ENCODE measurements at places on chromosomes 1 and 21.

GRCh38 chr1:221778535-221779142 lies 36.8 kb upstream of the DUSP10 start:
- peak; percentile 76 for DNase-seq

DNA sequence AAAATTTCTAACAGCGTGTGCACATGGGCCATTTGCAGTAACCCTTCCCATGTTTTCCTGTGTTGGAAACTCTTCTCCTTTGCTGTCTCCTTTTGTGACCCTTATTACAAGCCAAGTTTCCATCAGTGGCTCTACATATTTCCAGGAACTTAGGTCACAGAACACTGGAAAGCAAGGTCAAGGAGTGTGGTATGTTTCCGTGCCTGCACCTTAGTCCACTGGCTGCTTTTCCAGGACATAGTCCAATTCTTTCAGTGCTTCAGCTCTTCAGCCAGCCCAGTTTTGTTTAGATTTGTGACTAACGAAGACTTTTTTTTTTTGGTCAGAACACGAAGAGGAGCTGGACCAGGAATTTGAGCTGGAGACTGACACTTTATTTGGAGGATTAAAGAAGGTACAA lies 33.8 kb downstream of the HHAT start:
- DNase-seq: no peak

DNA sequence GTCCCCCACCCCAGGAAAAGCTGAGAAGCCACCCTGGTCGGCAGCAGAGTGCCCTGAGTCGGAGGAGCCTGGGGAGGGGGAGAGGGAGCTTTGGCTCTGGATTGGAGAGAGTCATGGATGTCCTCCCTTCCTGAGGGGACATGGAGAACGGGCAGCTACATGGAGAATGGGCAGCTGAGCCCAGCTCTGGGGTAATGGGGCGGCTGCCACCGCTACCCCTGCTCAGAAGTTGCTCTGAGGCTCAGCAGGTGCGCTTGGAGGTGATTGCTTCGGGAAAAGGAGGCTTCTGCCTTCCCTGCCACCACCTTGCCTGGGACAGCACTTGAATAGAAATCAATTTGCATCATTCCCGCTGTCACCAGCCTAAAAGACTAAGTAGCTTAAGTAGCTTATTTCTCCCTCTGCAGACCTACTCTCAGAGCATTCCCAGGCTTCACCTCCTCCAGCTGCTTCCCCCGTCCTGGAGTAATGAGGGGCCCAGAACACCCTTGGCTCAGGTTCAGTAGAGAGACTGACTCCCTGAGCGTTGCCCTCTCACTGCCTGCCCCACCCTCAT lies 8.3 kb downstream of the DISP3 start:
- DNase-seq: no peak

- no peak for DNase-seq
These were observed 9.7 kb upstream of the FMOD start for GRCh38 chr1:203360547-203361185.

DNA sequence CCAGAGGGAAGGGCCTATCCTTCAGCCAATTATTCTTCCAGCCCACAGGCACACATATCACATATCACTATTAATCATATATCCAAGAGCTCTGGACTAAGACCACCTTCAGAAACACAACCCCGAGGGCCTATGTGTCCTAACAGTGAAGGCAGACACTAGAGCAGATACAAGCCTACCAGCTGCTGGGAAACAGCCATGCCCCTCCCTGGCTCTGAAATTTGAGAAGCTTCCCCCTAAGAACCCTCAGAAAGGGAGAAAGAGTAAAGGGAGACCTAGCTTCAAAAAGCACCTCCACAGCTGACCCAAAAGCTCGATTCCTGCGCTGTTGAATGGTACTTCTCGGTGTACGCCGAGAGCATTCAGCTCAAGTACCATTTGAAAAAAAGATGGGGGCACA lies 17.4 kb downstream of the CNN3 start:
- no peak for DNase-seq

DNA sequence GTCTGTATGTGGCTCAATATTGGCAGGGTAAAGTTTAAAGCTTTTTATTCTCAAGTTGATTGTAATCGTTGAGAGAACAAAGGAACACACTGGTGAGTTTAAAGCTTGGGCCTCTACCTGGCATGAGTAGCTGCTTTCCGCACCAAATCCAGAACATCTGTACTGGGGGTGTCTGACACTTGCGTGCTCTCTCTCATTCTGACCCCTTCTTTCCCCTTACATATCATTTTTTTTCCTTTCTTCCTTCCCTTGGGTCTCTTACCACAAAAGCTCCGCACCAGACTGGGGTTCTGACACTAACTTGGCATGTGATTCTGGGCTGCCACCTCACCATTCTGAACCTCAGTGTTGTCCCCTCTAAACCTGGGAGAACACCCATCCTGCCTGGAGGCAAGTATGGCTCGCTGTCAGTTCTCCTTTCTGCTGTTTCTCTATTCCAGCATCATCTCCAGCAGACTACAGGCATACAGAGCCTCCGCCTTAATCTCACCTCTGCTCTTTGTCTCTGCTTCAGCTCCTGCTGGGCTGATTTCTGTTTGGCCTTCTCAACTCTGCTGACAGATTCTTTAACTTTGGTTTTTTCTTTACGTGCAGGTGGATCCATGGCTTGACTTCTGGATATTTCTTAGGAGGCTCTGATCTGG lies 859 bp upstream of the ERMAP start:
- DNase-seq: peak; percentile 1

DNA sequence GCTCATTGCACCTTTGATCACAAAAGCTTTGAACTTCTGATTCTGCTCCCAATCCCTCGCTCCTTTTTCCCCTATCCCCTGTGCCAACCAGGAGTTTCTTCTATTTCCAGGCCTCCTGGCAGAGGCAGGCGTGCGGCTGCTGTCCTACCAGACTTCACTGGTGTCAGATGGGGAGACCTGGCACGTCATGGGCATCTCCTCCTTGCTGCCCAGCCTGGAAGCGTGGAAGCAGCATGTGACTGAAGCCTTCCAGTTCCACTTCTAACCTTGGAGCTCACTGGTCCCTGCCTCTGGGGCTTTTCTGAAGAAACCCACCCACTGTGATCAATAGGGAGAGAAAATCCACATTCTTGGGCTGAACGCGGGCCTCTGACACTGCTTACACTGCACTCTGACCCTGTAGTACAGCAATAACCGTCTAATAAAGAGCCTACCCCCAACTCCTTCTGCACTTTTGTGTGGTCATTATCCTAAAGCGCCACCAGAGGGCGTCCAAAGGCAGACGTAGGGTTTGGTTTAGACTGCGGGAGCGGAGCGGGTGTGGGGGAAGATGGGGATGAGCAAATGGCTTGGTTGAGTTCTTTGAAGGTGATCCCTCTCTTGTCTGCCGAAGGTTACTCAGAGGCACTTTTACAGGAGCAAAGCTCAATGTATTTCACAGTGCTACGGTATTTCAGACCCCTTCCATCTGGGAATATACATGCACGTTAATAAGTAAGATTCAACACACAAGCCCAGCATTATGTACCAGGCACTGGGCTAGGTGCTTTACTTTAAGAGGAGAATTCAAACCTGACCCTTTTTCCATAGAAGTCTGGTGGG lies 24.7 kb downstream of the HMGCS2 start:
- DNase-seq: peak; percentile 27

Measured in CD4-positive, alpha-beta T cell treated with Interleukin-2 at 100 ng/mL for 4 hours (primary cell).